ENCODE measurements at places on chromosomes 1 and 21.

DNA sequence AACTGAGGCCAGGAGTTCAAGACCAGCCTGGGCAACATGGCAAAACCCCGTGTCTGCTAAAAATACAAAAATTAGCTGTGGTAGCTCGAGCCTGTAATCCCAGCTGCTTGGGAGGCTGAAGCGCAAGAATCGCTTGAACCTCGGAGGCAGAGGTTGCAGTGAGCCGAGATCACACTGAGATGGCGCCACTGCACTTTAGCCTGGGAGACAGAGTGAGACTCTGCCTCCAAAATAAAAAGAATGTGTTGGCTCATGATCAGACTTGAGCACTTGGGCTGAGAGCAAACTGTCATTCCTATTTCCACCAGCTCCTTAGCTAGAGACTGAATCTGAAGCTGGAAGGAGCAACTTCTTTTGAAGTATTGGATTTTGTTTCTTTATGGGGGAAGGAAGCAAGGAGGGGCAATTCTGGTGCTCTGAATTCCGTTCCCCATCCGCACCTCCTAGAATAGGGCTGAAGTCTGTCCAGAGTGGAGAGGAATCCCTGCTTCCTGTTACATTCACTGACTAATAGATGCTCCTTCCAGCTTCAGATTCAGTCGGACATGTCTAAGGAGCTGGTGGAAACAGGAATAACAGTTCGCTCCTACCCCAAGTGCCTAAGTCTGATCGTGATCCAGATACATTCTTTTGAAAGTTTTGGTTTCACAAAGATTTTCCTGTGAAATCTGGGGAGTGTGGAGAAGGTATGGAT is 3.8 kb downstream of the ZNF672 start:
- DNase-seq, result no peak

- DNase-seq, result no peak
These were observed 13.7 kb downstream of the PI4KB start for GRCh38 chr1:151313501-151313900.

DNA sequence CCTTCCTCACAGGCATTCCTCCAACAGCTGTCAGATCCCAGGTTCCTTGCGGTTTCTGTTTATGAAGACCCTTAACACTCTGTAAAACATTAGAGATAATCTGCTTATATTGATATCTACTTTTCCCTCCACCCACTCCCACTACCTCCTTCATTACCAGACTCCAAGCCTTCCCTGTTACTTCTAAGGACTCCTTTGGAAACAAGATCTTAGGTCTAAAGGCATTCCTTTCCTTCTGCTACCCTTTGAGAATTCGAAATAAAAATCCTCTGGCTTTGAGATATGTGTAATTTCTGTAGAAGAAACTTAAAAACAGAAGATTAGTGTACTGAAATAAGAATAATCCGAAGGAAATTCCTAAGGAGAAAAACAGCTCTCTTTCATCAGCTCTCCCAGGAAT is 23.7 kb upstream of the LYPLAL1 start:
- no peak for DNase-seq

DNA sequence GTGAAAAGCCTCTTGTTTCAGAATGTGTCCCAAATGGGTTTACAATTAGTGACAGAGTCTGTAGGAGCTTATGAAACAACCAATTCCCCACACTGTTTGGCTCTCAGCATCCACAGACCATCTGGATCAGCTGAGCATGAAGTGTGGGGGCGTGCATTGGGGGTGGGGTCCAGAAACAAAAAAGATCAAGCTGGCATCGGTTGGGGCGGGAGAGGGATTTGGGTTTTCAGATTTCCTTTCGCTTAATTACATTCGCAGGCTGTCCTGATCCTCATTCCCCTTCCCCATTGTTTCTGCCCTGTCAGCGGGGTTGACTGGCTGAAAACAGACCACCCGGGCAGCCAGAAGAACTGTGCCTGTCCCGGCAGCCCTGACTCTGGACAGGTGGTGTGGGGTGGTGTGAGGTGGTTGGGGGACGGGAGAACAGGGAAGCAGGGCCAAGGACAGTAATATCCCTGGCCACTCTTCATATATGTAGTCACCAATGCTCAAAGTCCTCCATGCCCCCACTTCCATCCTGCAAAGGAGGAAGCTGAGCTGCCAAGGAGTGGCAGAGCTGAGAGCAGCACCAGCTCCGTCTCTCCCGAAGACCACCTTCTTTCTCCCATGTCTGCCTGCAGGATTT is 92.0 kb downstream of the IER5 start:
- no peak for DNase-seq

DNA sequence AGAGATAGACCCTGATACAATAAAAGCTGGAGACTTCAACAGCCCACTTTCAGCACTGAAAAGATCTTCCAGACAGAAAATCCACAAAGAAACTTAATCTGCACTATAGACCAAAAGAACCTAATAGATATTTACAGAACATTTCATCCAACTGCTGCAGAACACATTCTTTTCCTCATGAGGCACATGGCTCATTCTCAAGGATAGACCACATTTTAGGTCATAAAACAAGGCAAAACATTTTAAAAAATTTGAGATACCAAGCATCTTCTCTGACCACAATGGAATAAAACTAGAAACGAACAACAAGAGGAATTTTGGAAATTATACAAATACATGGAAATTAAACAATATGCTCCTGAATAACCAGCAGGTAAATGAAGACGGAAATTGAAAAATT is 15.0 kb upstream of the IL20 start:
- no peak for DNase-seq
